ENCODE measurements at places on chromosomes 1 and 21. TPM values are rescaled to one million over a fixed set of nuclear protein-coding genes. Genes with fewer than 3 reads are reported as not detected.

DNA sequence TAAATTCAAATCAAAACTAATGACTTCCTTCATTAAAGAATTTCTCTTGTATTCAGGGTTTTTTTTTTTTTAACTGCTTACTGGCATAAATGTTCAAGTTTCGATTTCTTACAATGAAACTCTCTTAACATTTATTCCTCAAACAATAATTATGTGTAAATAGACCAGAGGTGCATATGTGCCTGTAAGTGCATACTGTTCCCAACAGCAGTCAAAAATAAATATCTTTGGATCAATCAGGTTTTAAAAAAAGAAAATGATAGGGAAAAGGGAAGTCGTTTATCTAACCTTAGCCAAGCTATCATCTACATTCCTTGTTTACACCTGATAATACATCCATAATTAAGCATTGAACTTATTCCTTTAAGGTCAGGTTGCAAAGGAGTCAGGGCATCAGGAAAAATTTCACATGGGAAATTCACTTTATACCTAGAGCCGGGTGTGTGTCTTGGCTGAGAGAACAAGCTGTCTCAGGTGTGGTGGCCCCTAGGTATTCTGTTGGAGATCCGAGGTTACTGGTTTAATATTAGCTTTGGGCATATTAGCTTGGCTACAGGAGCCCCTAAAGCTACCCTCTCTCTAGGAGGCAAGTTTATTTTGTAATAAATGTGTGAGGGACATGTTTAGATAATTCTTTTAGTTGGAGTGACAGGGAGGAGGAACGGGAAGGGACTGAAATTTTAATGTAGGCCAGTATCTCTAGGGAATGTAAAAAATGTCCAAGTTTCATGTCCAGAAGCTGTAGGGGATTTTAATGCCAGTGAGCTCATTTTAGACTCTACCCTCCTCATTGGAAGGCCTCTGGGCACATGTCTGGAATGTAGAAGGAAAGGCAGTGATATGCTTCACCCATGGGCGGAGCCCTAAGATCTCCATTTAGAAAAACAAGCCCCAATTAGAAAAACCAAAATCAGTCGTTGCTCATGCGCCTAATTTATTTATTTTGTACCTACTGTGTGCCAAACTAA lies 327.9 kb upstream of the PROX1 start:
- no peaks in the 10 kb centered on the region for H3K27me3 ChIP-seq
- no peaks in the 10 kb centered on the region for H3K36me3 ChIP-seq
- no peak overlapping the region for H3K4me3 ChIP-seq
- no peak overlapping the region for H3K27ac ChIP-seq

- no peaks in the 10 kb centered on the region for H3K27me3 ChIP-seq
- no peak overlapping the region for H3K27ac ChIP-seq
- H3K36me3 ChIP-seq: peaks cover 15% of the 10 kb centered on the region
- no peak overlapping the region for H3K4me3 ChIP-seq
Observed at GRCh38 chr1:147626739-147627138, 43.6 kb downstream of the ACP6 start.

DNA sequence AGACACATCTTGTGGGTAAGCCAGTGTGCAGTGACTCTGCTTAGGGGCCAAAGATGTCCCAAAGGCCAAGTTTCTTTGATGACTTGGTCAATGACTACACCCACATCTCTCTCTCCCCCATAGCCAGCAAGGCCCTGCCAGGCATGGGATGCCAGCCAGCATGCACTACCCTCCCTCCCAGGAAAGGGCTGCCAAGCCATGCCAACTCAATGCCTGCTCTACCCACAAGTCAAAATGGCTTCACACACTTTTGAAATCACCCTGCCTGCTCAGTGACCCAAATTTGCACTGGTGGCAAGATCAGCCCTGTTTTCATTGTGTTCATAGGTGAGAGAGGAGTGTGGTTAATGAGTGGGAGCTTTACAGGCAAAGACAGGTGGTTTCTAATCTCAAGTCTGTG lies 112.5 kb downstream of the MATN1 start:
- no peak overlapping the region for H3K4me3 ChIP-seq
- peaks cover 33% of the 10 kb centered on the region for H3K27me3 ChIP-seq
- H3K27ac ChIP-seq: no peak overlapping the region
- no peaks in the 10 kb centered on the region for H3K36me3 ChIP-seq
- no peaks in the 10 kb centered on the region for H3K4me1 ChIP-seq

DNA sequence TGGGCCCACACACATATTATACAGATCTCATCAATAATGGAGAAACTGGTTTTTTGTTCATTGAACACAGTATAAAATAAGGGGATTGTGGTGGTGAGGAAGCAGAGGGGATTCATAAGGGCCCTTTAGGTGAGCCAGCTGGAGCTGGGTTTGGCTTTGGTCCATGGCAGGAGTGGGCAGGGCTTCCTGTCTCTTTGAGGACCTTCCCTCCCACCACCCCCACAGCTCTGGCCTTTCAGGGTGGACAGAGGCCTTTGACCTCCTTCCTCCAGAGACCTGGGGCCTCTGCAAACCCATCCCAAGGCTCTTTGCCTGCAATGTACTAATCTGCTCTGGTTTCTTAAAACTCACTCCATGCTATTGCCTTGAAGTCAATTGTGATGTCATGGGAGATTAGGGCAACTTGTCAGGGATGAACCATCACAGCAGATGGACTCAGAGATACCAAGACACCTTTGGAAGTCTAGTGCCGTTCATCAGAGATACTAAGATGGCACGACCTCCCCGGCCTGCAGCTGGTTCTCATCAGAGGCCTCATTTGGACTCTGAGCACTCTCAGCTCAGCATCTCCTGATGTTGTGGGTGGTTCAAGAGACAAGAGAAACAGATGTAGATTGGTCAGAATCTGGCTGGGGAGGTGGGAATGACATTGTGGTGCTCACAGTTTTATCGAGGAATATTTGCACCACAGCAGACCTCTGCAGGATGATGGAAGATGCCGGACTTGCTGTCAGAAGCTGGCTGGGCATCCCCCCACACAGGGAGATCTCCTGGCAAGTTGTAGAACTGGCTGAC lies 37.9 kb downstream of the LHX4 start:
- H3K4me1 ChIP-seq: no peaks in the 10 kb centered on the region
- H3K4me3 ChIP-seq: no peak overlapping the region
- no peak for DNase-seq
- no peaks in the 10 kb centered on the region for H3K36me3 ChIP-seq
- no peak overlapping the region for H3K27ac ChIP-seq

GRCh38 chr1:186255266-186255665 lies 119.8 kb downstream of the TPR start:
- no peak overlapping the region for H3K4me3 ChIP-seq
- DNase-seq: no peak
- no peak overlapping the region for H3K27ac ChIP-seq

- H3K36me3 ChIP-seq: no peaks in the 10 kb centered on the region
- no peak for DNase-seq
- H3K27ac ChIP-seq: no peak overlapping the region
- peaks cover 36% of the 10 kb centered on the region for H3K27me3 ChIP-seq
- no peaks in the 10 kb centered on the region for H3K4me1 ChIP-seq
- H3K4me3 ChIP-seq: peak overlapping the region; percentile 38
Observed at GRCh38 chr1:46394872-46395465, 852 bp downstream of the FAAH start.

DNA sequence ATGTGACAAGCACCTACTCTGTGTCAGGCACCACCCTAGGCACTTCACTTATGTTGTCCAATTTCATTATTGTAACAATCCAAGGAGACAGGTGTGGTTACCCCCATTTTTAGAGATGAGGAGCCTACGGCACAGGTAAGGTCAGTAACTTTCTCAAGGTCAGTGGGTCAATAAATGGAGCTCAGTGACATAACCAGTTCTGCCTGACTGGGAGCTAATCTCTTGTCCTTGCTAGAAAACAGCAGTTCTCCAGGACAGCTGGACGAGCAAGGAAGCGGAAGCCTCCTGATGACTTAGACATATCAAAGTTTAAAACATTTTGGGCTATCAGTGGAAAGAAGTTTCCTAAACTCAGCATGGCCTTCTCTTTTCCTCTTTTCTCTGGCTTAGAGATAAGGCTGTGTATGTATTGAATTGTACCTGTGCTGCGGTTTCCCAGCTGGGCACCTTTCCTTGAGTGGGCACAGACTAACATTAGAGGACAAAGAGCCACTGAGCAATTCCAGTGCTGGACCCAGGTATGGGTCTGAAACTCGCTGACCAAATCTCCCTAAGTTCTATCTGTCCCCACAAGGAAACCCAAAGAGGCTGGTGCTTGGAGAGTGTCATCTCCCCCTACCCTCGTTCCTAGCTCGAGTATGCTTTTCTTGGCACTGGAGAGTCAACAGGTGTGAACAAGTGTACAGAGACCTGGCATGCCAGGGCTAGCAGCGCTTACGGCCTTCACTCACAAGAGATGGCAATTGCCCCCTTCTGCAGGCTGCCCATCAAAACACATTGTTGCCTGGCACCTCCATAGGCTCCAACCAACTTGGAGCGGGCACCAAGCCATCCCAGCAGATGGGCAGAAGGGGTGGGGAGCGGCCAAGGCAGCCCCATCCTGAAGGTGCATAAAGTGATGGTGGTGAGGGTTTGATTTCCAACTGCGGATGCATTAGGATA lies 456.1 kb upstream of the PROX1 start:
- H3K27ac ChIP-seq: no peak overlapping the region
- H3K36me3 ChIP-seq: no peaks in the 10 kb centered on the region
- H3K4me1 ChIP-seq: no peaks in the 10 kb centered on the region
- DNase-seq: no peak
- no peaks in the 10 kb centered on the region for H3K27me3 ChIP-seq

DNA sequence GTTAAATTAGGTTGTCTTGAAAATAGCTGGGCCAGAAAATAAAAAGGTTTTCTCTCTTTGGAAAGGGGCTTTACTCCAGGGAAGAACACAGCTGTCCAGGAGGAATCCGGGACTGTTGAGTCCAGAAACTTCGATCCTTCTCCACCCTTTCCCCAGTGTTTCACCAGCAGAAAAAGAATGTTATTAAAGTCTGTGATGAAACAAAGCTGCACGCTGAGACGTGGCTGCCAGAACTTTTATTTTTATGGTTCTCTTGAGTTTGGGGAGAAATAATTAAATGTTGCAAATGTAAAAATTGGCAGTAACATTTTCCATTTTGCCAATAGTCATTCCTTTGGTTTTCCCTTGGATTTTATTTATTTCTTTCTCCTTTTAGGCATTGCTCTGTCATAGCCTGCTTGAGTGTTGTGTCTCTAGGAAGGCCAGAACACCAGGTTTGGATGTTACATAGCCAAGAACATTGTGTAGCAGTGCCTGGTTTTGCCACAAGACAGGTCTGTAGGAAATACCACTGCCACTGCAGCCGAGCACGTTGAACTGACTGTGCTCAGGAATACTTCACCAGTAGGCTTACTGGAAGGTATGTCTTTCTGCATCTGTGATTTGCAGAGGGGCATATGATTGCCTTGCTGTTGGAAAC lies 87.4 kb downstream of the ROR1 start:
- H3K27ac ChIP-seq: no peak overlapping the region
- H3K36me3 ChIP-seq: no peaks in the 10 kb centered on the region
- H3K27me3 ChIP-seq: no peaks in the 10 kb centered on the region

DNA sequence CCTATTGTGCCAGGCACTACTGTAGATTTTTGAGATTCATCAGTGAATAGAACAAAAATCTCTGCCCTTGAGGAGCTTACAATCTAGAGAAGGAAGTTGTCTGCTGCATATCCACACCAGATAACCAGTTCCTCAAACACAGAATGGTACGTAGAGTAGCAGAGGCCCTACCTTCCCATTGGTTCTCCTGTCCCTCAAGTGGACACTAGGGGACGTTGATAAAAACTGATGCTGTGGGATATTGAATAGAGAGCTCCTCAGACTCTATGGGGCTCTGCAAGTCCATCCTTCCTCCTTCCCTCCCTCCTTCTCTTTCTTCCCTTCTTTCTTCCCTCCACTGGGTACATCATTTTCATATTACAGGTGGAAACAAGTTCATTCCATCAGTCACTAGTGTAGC lies 371.3 kb downstream of the PBX1 start:
- DNase-seq: no peak
- no peak overlapping the region for H3K27ac ChIP-seq
- H3K36me3 ChIP-seq: no peaks in the 10 kb centered on the region

DNA sequence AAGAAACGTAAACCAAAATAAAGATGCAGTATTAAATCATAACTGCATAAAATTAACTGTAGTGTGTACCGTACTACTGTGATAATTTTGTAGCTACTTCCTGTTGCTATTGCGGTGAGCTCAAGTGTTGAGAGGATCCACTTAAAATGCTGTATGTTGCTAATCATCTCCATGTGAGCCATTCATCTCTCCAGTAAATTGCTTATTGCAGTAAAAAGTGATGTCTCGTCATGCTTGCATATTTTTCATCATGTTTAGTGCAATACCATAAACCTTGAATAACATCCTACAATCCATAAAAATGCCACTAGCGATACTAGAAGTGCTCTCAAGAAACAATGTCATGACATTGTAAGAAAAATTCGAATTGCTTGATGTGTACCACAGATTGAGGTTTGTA lies 66.3 kb downstream of the RAVER2 start:
- H3K27ac ChIP-seq: no peak overlapping the region
- no peaks in the 10 kb centered on the region for H3K36me3 ChIP-seq
- DNase-seq: no peak

- no peaks in the 10 kb centered on the region for H3K4me1 ChIP-seq
- no peaks in the 10 kb centered on the region for H3K27me3 ChIP-seq
- H3K36me3 ChIP-seq: no peaks in the 10 kb centered on the region
Observed at GRCh38 chr1:55716610-55717009, 501.4 kb upstream of the USP24 start.

- no peaks in the 10 kb centered on the region for H3K36me3 ChIP-seq
- H3K27me3 ChIP-seq: no peaks in the 10 kb centered on the region
- DNase-seq: no peak
Observed at GRCh38 chr1:59329412-59330053, 32.6 kb downstream of the FGGY start.

GRCh38 chr1:89068291-89068690 lies 3.3 kb upstream of the GBP1 start:
- no peaks in the 10 kb centered on the region for H3K27me3 ChIP-seq
- H3K4me1 ChIP-seq: peaks cover 9% of the 10 kb centered on the region
- DNase-seq: no peak
- no peak overlapping the region for H3K27ac ChIP-seq
- H3K4me3 ChIP-seq: no peak overlapping the region

CYP4B1 gene
- total RNA-seq: 0.55 TPM

PRKACB gene
- total RNA-seq: 101 TPM

IVL gene
- not detected for total RNA-seq

RYR2 gene
- 0.33 TPM for total RNA-seq

AADACL4 gene
- total RNA-seq: not detected

OR2L5 gene
- total RNA-seq: not detected

CR1 gene
- total RNA-seq: 8.3 TPM

RAP1A gene
- 103 TPM for total RNA-seq
